SW 1271 (cell line): ENCODE measurements at places on chromosomes 13 and 19.
A peak's percentile ranks its signal among the peaks of the same experiment; 100 is the strongest.

DNA sequence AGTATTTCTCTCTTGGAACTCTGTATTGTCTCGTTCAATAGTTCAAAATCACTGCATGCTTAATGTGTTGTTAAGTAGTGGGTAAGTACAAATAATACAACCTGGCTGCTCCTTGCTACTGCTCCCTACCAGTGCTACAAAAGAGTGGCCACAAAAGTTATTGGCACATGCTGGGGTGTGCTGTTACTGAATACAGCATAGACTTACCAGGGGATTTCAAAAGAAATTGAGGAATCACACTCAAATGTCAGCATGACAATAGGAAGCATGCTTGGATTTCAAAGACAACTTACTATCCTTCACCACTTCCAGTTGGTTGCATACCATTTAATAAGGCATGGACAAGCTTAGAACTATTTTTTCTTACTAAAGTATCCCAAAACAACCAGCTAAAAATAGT lies 1041.3 kb upstream of the SPRY2 start:
- DNase-seq: no peak

DNA sequence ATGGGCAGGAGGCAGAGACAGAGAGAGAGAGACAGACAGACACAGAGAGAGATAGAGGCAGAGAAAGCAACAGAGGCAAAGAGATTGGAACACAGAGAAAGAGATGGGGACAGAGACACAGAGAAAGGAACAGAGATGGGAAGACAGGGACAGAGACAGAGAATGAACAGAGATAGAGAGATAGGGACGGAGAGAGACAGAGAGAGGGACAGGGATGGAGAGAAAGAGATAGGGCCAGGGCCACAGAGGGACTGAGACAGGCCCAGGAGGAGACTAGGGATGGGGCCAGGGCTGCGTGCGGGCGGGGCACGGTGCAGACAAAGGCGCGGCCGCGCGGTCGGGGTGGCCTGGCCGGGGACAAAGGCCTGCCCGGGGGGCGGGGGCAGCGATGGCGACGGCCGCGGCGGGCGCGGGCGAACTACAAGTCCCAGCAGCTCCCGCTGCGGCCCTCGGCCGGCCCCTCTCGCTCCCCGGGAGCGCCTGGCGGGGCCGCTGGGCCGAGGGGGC lies at the start of gene ZNF358:
TSS of gene ZNF358 (plus strand) at position 459 of the 507 bp plus-strand sequence. CDS start 3,140 bp downstream, outside the sequence.
- DNase-seq: peak; percentile 32

- DNase-seq: no peak
These were observed 9.7 kb downstream of the R3HDM4 start for GRCh38 chr19:903266-903797.

DNA sequence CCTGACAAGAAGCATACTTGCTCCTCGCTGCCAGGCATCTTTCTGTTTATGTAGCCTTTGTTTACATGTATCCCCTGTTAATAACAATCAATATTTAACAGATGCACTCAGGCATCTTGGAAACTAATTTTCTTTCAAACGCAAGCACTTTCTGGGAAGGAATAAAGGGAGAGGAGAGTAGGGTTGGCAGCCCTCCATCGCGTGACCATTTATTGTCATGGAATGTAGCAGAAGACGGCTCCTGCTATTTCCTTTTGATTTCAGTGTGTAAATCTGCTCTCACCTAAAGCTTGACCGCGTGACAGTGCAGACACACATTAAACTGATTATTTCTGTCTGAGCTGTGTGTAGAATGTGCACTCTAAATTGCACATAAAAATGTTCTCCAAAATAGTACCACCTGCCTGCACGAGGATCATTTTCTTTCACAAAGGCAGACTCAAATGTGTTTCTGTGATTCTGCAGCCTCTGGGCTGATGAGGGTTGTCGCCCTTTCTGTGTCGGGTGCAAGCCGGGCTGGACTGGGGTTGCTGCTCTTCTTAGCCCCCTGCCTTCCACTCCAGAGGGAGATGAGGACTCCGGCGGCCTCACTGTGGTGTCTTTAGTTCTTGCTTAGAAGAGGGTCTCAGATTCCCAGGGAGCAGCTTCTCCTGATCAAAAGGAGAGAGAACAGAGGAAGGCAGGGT lies 223.5 kb upstream of the MAB21L1 start:
- no peak for DNase-seq

DNA sequence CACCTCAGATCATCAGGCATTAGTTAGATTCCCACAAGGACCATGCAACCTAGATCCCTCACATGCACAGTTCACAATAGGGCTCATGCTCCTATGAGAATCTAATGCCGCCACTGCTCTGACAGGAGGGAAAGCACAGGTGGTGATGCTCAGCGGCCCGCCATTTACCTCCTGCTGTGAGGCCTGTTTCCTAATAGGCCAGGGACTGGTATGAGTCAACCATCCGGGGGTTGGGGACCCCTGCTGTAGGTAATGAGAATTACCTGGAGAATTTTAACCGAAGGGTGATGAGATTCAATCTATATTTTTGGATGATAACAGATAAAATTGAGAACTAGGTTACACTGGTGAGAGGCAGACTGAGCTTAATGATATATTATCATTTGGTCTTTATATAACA lies 101.4 kb downstream of the LACC1 start:
- no peak for DNase-seq

DNA sequence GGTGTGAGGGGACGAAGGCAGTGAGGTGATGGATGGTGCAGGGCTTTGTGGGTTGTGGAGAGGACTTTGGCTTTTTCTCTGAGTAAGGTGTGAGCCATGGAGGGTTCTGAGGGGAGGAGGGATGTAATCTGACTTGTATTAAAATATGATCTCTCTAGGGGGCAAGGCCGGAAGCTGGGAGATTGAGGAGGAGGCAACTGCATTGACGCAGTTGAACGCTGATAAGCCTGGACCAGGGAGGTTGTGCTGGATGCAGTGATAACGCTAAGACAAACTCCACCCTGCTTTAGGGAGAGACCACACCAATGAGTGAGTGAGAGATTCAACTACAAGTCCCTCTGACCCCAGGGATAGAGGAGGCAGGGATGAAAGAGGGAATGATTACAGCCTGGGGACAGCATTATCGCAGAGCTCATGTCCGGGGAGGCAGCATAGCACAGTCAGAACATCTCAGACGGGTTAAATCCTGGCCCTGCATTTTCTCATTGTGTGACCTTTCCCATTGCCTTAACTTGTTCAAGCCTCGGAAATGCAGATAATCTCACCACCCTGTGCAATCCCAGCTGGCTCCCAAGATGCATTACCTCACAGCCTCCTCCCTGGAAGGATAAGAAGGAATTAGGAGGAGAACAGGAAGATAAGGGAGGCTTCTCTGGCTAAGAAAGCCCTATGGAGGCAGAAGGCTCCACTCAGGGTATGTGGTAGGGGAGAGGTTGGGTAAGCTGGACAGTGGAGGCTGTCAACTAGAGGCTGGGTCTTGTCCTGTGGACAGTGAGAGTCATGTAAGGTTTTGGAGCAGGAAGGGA lies 124.2 kb downstream of the CACNA1A start:
- no peak for DNase-seq

DNA sequence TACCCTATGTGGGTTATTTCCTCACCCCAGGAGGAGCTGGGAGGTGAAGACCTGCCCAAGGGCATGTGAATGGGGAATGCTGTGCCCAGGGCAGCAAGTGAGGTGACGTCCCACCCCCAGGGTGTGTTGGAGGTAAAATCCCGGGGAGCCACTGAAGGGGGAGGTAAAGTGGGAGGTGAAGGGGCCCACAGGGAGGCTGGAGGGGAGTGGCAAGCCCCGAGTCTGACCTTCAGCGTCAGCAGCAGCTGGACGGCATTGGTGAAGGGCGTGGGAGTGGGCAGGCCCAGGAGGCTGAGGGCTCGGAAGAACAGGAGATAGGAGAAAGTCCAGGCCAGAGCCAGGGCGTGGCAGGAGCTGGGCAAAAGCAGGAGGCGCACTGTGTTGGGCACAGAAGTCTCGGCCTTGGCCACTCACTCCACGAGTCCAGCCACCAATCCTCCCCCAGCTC lies 2.4 kb downstream of the MBOAT7 start:
- no peak for DNase-seq

- no peak for DNase-seq
These were observed 978.7 kb downstream of the SLITRK5 start for GRCh38 chr13:88649855-88650254.

DNA sequence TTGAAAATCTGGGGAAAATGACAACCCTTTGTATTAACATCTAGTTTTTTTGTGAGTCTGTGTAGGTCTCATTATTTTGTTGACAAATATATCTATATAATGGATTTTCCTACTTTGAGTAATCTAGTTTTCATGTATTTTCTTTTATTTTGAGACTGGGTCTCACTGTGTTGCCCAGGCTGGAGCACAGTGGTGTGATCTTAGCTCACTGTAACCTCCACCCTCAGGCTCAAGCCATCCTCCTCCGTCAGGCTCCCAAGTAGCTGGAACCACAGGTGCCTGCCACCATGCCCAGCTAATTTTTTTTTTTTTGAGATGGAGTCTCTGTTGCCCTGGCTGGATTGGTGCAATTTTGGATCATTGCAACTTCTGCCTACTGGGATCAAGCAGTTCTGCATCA lies 9.2 kb downstream of the ZNF525 start:
- no peak for DNase-seq

DNA sequence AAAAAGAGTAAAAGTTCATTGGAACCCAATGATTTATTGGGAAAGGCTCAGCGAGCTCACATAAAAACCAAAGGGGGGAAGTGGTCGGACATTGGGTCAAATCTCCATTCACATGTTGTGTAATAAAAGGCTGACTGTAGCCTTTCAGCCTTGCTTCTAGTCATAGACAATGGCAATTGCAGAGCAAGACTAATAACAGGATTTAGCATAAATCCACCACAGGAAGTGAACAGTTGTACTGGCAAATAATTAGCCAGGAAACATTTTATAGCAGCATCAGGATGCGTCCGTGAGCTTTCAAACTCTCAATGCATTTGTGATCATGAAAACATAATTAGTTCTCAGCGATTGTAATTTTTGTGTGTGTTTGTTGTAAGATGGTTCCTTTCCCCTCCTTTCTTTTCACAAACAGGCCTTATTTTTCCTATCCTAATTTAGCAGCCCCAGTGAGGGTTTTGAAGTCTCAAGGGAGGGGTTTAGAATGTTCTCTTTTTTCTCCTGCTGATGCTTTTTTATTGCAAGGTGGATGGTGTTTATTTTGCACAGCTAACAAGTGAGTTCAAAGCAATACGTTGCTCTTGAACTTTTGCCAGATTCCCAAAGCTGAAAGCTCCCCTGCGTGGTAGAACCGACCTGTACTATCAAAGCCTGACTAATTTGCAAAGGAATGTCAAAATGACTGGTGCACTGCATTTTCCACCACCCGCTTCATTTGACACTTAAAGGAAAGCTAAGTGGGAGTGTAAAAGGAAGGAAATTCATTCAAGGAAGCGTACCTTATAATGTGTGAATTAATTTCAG lies 105.6 kb downstream of the SPRY2 start:
- DNase-seq: no peak

- no peak for DNase-seq
These were observed 749 bp downstream of the GATAD2A start for GRCh38 chr19:19405971-19406877.

DNA sequence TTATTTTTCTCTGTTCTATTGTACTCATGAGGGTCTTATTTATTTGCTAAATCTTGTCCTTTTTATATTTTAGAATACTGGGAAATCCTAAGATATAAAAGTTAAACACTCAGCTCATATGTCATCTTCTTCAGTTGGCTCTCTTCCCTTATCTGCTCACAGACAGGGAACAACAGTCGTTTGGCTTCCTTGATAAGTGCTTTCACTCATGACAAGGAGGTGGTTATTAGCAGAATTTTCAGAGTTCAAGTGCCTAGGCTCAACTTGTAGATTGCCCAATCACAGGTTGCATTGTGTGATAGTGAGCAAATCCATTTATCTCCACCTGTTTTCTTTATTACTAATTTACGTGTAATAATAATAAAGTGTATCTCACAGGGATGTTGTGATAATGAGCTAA lies 620.3 kb upstream of the PCDH20 start:
- no peak for DNase-seq

DNA sequence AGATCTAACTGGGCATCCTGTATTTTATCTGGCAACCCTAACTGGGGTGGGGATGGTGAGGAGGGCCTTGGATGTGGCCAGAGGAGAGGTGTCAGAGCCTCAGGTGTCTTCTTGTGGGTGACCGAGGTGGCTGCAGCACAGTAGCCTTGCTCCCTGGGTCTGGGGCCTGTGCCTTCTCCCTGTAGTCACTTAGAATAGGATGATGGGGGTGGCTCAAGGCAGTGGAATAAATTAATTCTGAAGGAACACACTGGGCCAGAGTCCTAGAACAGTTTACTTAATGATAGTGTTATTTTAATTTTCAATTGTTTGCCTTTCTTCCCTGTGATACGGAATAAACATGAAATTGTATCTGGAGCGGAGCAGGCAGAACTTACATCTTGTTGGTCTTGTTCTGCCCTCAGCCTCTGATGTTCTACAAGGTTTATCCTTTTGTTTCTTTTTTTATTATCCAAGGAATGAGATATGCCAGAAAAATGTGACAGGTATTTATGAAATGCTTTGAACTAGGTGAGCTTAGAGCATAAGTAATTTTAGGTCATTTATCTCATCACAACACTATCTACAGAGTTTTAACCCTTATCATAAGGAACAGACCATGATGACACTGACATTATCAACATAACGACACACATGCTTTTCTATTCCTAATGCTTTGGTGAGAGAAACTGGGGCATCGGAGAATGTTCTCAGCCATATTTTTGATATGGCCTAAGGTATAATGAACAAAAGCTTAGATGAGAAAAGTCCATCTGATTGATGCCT lies 51.4 kb downstream of the LRCH1 start:
- no peak for DNase-seq

GRCh38 chr13:100394005-100394695 lies 194.4 kb downstream of the GGACT start:
- DNase-seq: no peak

DNA sequence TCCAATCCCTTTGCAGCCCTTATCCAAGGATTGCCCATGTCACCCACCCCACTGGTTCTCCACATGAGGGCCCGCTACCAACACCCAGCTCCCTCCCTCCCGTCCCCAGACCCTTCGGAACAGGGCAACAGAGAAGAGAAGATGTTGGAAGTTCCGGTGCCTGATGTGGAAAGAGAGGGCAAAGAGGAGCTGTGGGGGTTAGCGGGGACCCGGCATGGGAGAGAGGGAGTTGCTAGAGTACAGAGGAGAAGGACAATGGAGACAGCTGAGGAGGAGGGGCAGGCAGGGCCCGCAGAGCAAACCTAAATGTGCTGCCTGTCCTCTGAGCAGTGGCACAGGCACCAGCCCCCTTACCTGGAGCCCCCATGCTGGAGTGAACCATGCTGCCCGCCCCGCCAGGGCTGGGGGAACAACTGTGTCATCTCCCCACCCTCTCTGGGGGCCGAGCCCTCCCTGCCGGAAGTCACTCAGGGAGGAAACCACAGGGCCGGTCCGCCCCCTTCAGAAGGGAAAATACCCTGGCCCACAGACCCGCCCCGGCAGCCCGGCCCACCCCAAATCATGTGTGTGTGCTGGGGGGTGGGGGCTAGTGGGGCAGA lies at the start of gene POU2F2:
TSS of gene POU2F2 (minus strand) at position 417 of the 599 bp plus-strand sequence. CDS start at position 382, 35 bp downstream.
- DNase-seq: no peak
